ENCODE measurements at places on chromosomes 1 and 21. TPM values are rescaled to one million over a fixed set of nuclear protein-coding genes. Genes with fewer than 3 reads are reported as not detected.

GRCh38 chr1:52402860-52403240, 1.4 kb downstream of the ORC1 start:
- DNase-seq: peak; percentile 34

- DNase-seq: no peak
These were observed 5.3 kb downstream of the C1orf174 start for GRCh38 chr1:3894626-3895278.

Gene RASAL2
- polyA plus RNA-seq: 4.9 TPM

Gene HAO2
- polyA plus RNA-seq: not detected

GRCh38 chr1:158509471-158510156, 37.6 kb downstream of the OR10R2 start:
- no peak for DNase-seq

DNA sequence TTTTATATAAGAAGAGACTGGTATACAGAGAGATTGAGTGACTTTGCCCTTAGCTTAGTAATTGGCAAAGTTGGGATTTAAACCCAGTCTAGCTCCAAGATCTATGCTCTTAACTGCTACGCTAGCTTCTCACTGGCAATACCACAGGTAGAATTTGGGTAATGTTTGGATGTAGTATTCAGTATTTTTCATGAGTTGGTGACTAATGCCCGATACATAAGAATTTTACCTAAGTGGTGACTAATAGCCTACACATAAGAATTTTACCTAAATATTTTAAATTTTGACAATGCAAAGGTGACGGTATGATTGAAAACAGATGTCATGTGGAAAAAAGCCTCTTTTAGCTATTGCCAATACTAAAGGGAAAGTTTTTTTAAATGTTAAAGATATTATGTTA, 24.3 kb downstream of the GPSM2 start:
- DNase-seq: no peak

DNA sequence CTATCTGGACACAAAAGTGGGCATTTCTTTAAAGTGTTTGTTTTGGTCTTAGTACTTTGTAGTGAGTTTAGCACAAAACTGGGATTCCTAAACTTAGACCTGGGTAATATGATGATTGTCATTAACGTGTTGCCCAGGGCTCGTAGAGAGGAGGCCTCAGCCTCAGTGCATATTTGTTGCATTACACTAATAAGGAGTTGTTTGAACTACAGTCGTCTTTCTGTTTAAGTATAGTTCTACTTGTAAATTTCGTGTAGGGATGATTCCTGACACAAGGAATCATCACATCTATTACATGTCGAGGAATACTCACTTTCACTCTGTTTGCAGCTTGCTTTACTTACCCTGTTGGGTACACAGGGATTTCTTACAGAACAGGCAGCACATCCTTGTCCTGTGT, 85.0 kb downstream of the PRDM2 start:
- no peak for DNase-seq

Gene SCAMP3
- polyA plus RNA-seq: 55.0 TPM

Gene ERG
- polyA plus RNA-seq: 8.6 TPM

DNA sequence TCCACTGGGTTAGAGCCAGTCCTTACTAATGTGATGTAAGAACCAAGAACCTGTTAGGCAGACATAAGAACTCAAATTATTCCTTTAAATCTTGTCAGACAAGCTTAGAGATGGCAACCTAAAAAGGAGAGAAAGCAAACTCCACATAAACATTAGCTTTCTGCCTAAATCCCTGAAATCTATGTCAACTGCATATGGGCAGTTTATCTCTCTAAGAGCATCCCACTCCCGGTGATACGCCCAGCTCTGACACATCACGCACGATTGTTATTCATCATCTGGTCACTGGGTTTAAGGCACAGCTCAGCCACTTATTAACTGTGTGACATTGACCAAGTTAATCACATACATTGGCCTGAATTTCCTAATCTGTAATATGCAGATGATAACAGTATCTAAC, 323.7 kb downstream of the HHIPL2 start:
- DNase-seq: no peak

Gene GSTM5
- 2.9 TPM for polyA plus RNA-seq

GRCh38 chr1:70025846-70026245, 179.5 kb downstream of the LRRC40 start:
- DNase-seq: no peak

DNA sequence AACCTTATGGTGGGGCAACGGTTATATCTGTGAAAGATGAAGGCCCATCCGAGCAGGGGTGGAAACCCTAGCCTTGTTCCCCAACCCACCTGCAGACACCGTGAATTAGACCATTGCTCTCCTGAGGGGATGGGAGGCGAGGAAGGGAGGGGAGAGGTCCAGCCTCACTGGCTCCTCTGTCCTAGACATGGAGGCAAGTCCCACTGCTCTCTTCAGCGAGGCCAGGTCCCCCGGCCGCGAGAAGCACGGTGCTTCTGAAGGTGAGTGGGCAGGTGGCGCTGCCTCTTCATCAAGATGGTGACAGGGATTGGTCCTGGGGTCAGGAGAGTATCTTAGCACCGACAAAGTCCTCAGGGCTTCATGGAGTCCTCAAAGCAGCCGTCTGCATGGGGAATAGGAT, 59.3 kb downstream of the VWA5B1 start:
- no peak for DNase-seq

Measured in lung (tissue), 17 donors.